Effector memory CD4-positive, alpha-beta T cell (primary cell): ENCODE measurements at places on chromosomes 1 and 21.

DNA sequence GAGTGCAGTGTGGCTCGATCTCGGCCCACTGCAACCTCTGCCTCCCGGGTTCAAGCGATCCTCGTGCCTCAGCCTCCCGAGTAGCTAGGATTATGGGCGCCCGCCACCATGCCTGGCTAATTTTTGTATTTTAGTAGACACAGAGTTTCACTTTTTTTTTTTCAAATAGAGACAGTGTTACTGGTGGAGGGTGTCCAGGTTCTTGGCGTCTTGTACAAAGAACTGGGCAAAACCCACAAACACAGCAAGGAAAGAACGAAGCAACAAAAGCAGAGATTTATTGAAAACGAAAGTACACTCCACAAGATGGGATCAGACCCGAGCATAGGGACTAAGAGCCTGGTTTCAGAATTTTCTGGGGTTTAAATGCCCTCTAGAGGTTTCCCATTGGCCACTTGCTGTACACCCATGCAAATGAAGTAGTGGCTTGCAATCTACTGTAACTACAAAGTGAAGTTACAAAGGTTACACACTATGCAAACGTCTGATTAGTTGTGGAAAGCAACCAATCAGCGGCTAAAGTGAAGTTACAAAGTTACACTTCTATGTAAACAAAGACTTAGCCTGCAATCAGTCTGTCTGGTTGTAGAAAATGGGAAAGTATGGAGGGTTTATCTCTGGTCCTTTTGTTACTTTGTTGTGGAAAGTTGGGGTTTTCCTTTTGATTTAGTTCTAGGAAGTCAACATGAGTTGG, 199.1 kb downstream of the DYRK1A start:
- DNase-seq: no peak

GRCh38 chr21:34771512-34772028, 102.8 kb downstream of the CLIC6 start:
- no peak for DNase-seq

DNA sequence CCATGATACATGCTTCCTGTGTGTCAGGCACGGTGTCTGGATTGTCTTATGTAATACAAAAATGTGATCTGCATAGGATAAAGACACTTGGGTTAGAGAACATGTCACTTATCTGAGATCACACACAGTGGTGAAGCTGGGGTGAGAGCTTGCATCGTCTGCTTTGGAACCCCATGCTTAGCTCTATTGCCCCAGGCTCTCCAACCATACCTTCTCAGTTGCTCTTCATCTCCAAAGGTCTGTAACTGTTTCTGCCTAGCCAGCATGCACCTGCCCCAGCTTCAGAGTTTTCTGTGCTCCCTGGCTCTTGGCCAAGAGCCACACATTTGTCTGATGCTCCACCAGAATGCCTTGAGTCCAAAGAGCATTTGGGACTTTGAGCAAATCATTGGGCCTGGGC, 93.9 kb upstream of the COG2 start:
- no peak for DNase-seq

DNA sequence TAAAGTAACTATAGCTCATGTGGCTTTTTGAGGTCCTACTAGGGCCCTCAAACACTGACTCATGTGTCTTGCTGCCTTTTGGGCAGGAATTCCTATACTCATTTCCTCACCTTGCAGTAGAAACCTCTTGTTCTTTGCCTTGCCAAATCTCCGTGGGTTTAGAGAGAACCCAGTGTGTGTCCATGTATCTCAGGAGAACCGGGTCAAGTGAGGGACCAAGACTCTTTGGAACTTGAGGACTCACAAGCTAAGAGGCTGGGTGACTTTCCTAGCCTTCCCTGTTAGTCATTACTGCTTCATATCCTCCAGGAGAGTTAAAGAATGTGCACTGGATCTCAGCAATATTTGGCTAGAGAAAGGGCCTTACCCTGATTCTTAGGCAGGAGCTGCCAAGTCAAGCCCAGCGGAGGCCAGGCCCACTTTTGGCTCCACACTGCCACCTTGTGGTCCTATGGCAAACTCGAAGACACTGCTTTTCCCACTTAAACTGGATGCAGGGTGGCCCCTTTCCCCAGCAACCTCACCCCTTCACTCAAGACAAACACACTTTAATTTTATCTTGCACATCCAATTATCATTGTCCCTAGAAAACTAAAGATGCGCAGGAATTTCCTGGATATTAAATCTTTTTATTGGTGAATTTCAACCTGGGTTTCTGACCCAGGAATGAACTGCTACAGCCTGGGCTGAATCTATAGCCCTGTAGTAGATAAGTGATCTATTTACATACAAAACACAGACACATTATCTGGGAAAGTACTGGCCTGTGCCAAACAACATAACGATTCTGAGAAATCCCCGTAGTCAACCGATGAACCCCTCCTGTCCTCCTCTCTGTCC, 10.6 kb downstream of the AVPR1B start:
- DNase-seq: peak; percentile 51

DNA sequence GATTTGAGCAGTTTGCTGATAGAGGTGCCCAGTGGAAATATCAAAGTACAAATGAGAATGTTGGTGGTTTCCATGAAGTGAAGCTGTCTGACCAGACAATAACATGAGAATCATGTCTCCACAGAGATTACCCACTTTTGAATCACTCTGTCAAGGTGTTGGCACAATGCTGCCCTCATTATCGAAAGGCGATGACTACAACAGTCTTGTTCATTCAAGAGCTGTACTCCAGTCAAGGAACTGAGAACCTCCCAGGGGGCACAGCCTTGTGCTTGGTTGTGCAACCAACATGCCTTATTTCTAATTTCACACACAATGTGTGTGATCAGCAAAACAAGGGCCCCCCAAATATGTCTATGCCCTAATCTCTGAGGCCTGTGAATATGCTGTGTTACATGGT, 35.7 kb downstream of the ETS2 start:
- DNase-seq: no peak

GRCh38 chr1:197776351-197777105, 1.2 kb upstream of the DENND1B start:
- DNase-seq: peak; percentile 9

- DNase-seq: no peak
Measured at GRCh38 chr1:157955857-157956256, 37.6 kb upstream of the KIRREL1 start.

DNA sequence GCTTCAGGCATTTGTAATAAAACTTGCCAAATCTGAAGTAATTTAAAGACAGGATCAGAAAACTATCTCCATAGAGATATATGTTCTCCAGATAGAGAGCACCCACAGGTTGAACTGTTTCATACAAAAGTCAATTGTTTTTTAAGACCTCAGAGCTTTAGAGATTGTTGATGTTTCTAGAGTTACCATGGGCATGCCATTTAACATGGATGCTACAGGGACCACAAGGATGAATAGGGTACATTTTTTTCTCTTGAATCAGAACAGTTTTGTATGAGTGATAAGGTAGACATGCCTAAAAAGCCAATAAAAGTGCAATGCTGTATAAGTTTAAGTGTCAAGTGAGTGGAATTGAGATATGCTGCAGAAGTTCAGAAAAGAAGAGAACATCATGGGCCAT, 511.0 kb upstream of the CAMK1G start:
- DNase-seq: no peak

DNA sequence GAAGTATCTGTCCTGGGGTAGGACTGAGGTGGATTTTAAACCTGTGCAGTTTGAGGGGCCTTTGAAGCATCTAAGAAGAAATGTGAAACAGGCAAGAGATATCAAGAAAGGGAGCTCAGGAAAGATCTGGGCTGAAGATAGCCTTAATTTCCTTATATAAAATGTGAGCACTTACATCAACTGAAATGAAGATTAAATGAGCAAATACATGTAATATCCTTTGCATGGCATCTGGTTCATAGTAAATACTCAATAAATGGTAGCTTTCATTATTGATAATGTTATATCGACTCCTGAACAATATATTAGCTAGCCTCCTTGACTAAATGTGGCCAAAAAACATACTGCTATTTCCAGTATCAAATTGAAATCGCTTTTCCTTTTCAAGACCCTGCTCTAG, 2.5 kb downstream of the LIN9 start:
- DNase-seq: no peak

DNA sequence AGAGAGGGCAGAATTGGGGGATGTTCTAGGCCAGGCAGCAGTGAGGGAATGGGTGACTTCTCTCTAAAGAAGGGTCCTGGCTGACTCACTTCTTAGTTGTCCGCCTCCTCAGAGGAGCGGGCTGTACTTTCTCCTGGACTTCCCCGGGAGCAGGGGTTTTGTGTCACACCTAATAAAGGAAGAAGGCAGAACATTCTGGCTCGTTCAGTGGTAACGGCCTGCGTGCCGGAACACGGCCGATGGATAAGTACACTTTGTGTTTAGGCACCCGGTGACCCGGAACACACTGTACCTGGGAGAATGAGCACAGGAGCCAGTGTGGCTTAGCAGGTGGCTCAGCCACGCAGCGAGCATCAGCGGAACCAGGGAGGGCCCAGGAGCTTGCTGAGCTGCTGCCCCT, 84.7 kb downstream of the FBXO2 start:
- no peak for DNase-seq

GRCh38 chr1:56686169-56686568, 41.1 kb downstream of the PRKAA2 start:
- DNase-seq: no peak

GRCh38 chr1:36522021-36522420, 39.3 kb upstream of the CSF3R start:
- DNase-seq: no peak

DNA sequence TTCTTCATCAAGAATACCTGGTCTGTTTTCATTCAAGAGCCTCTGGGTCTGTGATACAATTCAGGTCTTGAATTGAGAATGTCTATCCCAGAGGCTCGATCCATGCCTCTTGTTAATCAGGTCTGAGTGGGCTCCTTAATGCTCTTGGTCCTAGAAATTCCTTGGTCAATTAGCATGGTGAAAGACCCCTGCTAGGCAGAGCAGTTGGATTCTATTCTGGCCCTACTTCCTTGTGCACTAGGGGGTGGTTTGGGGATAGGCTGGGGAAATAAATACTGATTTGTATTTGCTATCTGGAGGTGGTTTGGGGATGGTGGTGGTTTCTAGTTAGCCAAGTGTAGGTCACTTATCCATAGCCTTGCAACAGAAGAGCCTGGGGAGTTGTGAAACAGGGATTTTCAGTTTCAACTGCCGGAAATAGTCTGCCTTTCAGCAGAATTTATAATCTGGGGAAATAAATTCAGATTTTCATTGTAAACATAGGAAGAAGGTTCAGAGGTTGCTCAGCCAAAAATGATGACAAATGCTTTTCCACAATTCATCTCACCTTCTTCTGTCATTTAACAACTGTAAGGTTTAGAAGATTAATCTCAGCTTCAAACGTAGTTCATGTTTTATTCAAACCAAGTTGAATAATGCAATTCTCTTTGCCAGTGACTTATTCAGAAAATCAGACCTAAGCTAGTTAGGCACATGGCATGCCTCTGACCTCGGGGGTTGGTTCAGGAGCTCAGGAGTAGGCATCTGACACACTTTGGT, 22.2 kb upstream of the SCAF4 start:
- no peak for DNase-seq

- DNase-seq: no peak
Measured at GRCh38 chr1:112393631-112393974, 2.4 kb upstream of the CTTNBP2NL start.

DNA sequence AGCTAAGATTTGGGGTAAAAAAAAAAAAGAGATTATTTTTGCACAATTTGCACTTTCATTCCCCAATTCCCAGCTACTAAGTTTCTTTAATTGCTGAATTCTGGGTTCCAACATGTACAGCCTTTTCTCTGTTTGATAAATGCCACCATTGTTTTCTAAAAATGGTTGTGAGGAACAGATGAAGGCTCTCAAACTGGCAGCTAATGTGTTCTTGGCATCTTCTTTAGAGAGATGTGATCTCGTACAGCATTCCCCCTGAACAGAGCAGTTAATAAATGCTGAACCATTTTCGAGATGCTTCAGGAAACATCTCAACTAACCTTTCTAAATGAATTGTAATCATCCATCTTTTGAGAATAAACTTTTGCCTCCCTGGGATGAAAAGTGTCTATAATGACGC, 107.9 kb upstream of the DYNLT5 start:
- DNase-seq: no peak

DNA sequence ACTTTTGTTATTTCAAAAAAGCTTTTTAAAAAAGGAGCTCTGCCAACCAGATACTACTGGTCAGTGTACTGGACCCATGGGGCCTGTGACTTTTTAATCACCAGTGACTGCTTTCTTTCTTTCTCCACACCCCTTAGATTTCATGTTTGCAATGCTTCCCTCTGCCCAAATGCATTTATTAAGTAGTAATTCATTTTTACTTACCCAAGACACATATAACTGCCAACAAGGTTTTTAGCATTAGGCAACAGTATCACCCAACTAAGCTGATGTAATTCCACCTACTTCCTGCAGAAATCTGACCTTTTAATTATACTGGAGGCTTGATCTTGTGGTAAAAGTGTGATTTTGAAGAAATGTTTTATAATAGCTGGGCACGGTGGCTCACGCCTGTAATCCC, 12.5 kb downstream of the MECR start:
- no peak for DNase-seq

- no peak for DNase-seq
Measured at GRCh38 chr1:111511370-111511769, 7.9 kb upstream of the ADORA3 start.

GRCh38 chr1:152448095-152448494, 34.0 kb upstream of the CRNN start:
- no peak for DNase-seq

DNA sequence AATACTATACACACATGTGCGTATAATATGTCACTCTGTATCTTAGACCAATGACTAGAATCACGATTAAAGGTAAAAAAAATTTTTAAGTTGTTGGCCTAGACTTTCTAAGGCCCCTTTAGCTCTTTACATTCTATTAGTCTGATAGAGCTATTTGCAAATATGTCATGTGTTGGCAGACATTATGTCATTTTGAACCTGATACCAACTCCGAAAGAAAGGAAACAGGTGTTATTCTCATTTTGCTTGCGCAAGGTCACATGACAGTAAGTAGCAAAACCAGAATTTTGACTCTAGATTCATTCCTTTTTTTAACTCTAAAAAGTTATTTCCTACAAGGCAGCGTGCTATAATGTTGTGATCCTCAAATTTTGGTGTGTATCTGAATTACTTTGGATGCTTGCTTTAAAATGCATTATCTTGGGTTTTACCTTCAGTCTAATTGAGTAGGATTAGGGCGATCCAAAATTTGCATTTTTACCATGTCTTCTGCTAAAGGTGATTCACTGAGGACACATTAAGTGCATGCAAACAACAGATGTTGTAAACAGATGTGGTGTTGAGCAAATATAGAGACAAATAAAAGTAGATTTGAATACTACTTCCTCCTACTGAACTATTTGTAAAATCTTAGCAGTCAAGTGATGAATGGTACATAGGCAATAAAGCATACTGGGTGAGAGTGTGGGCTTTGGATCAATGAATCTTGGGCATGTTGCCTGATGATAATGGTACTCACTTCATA, 63.5 kb upstream of the KIAA1614 start:
- no peak for DNase-seq
